Amniotic stem cell (primary cell): ENCODE measurements at places on chromosomes 7 and 10.

- peak; percentile 58 for DNase-seq
These were observed 87.4 kb upstream of the TNS3 start for GRCh38 chr7:47669178-47669891.

- DNase-seq: no peak
These were observed 816 bp downstream of the TECPR1 start for GRCh38 chr7:98251231-98251600.

GRCh38 chr10:44413416-44413815 is 28.5 kb upstream of the CXCL12 start:
- DNase-seq: no peak

DNA sequence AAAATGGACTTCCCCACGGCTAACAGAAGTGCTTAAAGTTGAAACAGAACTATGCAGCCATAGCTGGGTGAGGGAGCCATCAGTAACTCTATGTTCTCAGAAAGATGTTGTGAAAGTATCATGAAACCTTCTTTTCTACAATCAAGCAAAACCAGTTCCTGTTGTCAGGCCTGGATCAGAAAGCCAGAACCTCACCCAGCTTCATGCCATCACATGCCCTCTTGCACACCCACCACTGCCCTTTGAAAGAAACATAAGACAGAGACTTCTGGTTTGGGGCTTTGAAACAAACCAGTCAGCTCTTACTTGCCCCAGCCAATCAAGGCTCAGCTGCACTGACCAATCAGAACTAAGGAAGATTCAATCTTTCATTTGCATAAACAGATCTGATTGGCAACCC is 230.8 kb upstream of the FERD3L start:
- no peak for DNase-seq

GRCh38 chr7:51374936-51375335 is 58.3 kb upstream of the COBL start:
- no peak for DNase-seq

- no peak for DNase-seq
These were observed 108.5 kb downstream of the FAM107B start for GRCh38 chr10:14665865-14666857.

- no peak for DNase-seq
These were observed 19.8 kb downstream of the CFAP70 start for GRCh38 chr10:73338801-73339368.

- DNase-seq: peak; percentile 18
These were observed 2.7 kb downstream of the CYCS start for GRCh38 chr7:25122373-25122772.

DNA sequence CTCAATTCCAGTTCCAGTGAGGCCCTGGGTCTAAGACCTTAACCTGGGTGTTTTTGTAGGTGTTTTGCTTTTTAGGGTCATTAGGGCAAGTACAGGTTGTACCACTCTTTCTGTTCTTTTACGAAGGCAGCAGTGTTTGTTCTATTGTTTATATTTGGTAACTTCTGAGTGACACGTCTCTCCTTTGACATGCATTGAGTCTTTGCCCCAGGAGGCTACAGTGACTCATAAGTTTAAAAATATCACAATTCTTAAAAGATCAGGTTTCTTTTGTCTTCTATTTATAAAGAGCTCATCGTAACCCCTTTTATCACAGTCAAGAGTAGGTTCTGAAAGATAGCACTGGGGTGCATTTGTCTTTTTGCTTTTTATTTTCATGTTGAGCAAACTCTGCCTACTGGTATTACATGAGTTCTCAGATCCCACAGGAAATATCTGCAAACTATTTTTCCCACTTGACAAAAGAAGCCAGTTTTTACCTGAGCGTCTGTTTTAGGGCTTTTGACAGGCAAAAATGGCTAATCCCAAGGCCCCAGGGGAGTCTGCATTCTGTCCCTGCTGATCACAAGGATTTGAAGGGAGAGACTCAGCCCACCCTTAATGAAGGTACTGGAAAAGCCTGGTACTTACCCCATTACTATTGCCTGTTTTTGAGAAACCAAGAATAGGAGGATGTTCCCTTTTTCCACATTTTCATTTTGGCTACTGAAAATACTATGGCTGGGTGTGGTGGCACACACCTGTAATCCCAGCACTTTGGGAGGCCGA is 7.9 kb downstream of the NUDT13 start:
- no peak for DNase-seq

DNA sequence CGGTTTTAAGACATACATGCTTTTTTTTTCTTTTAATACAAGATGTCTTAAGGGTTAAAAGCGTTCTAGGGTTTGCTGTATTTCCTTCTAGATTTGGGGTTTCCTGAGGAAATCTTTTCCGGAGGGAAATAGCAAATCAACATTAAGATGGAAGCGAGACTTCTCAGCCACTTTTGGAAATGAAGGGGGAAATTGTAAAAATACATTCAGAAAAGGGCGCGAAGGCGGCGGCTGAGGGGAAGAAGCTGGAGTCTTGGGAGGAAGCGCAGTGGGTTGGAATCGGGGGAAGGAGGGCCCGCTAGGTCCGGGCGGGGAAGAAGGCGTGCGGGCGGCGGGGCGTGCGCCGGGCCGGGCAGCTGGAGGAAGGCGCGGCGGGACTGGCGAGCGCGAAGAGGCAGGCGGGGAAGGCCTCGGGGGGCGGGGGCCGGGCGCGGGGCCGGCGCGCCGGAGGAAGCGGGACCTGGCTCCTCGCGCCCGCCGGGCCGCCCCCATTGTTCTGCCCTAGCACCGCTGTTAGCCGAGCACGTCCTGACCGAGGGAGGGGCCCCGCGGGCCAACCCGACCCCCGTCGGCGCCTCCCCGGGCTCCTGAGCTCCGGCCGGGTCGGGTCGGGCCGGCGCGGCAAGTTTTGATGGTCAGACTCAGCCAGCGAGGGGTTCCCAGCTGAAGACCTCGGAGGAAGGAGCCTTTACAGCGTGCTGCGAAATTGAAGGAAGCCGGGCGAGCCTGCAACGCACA is 1.5 kb upstream of the SKIDA1 start:
- DNase-seq: no peak

- DNase-seq: no peak
These were observed 125.4 kb downstream of the DPP6 start for GRCh38 chr7:154177584-154177983.

GRCh38 chr7:101377189-101377736 is 14.6 kb downstream of the COL26A1 start:
- no peak for DNase-seq

- peak; percentile 85 for DNase-seq
These were observed 26.7 kb upstream of the DNAJB6 start for GRCh38 chr7:157309988-157310668.

DNA sequence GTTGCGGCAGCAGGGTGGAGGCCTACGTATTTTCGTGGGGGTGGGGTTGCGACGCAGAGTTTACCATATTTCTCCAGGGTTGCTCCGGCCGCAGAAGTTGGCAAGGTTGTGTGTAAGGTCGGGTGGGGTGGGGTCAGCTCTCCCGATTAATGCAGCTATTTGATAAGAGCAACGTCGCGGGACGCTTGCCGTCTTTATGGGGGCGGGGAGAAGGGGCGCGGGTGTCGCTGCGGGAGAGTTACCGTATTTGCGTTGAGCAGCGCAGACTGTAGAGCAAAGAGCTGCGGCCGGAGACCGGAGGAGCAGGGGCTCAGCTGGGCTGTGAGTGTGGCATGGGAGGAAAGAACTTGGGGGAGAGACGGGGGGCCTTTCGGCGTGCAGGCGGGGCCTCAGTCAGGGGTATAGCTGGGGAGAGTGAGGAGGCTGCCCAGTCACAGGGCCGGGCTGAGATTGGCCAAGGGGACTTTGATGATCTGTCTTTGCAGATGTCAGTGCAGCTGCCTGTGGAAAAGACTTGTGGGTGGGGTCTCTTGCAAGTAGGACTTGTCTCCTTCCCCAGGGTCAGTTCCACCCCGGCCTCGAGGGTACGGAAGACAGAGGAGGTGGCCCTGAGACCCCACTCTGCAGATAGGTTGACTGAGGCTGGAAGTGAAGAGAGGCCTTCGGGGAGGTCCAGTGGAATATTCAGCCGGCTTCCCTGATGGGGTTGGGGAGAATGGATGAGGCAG is 26.6 kb downstream of the ZNF775 start:
- no peak for DNase-seq

- DNase-seq: no peak
These were observed at the start of gene STEAP4 for GRCh38 chr7:88306590-88307048. TSS of gene STEAP4 (minus strand) at chr7:88306894. CDS start at chr7:88284269, 22,625 bp downstream.

DNA sequence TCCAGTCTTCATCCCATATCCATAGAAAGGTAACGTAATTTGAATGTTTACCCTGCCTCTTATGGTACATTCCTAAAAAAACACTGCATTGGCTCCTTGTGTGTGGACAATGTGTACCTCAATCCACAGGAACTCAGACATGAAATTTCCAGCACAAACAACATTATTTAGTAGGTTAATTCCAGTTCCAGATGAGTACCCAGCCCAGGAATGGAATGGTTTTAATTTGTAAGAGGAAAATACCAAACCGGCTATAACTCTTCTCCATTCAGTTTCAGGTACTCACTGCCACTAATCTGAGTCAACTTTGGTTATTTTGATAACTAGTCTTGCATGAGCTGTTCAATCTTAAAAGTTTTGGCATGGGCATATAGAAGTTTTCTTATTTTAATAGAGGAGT is 39.0 kb downstream of the TFPI2 start:
- DNase-seq: no peak

- DNase-seq: no peak
These were observed 29.0 kb downstream of the RASGEF1A start for GRCh38 chr10:43237631-43238446.
